ENCODE measurements at places on chromosomes 5 and 9.
A peak's percentile ranks its signal among the peaks of the same experiment; 100 is the strongest.

- DNase-seq, result no peak
Measured at GRCh38 chr9:76526026-76526425, 67.0 kb downstream of the GCNT1 start.

- DNase-seq, result no peak
Measured at GRCh38 chr5:150500328-150500841, 7.5 kb upstream of the NDST1 start.

GRCh38 chr5:96572864-96573512 is 89.2 kb upstream of the CAST start:
- DNase-seq, result no peak

DNA sequence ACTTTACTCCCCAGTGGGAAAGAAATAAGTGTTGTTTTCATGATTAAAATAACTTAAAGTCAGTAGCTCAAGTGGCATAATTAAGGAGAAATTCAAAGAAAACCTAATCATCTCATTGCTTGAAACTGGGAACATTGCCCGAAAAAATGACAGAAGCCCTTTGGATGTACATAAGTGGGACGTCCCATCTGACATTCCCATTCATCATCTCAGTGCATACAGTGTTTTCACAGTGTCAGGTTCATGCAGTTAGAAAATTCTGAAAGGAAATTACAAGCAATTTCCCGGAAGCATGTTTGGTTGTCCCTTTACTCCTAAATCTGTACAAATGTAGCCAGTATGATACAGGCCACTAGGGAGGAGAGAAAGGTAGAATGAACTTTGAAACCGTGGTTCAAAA is 95.6 kb downstream of the ADAMTS16 start:
- no peak for DNase-seq

DNA sequence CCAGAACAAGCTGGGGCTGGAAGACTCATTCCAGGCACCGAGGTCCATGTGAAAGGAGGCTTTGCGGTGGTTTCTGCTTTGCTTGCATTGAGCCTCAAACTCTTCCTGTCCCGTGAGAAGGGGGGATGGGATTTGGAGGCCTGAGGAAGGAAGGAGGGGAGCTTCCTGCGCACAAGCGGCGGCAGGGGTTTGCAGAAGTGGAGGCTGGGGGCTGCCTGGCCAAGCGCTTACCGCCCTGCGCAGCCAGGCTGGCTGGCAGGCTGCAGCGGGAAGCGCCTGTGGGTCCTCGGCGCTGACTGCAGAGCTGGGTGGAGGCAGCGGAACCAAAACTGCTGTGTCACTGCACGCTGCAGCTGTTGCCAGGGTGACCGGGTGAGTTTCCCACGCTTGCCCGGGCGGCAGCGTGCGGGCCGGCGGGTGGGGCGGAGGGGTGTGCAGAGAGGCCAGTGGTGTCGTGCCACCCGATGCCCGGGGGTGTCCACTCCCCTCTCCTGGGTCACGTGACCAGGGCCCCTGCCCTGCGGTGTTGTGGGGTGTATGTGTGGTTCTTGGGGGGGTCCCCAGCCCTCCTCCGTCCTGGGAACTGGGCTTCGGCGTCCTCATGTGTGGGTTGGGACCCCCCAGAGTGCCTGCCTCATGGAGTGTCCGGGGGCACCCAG is 81.0 kb downstream of the RXRA start:
- peak; percentile 62 for DNase-seq

- no peak for DNase-seq
Measured at GRCh38 chr5:62341783-62342475, 35.9 kb downstream of the KIF2A start.

DNA sequence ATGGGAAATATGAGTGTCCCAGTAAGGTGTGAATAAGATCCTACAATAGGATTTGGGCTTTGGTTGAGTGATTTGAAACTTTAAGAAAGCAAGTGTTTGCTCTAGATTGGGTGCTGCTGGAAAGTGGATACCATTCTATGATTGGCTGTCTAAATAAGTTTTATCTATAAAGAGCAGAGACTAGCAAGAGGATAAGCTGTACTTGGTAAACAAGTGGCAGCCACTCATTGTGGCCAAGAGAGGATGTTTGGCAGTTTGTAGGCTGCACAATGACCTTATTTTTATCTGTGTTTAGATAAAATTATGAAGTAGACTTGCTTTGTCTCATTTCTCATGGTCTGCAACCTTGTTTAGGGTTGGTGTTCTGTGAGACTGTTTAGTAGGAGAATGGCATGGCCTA is 341.6 kb upstream of the PIK3R1 start:
- no peak for DNase-seq

GRCh38 chr9:20382460-20383071 is 239.7 kb downstream of the MLLT3 start:
- no peak for DNase-seq

- no peak for DNase-seq
Measured at GRCh38 chr5:35794684-35795375, 61.9 kb upstream of the IL7R start.

GRCh38 chr9:121622387-121623203 is 28.8 kb upstream of the DAB2IP start:
- no peak for DNase-seq

DNA sequence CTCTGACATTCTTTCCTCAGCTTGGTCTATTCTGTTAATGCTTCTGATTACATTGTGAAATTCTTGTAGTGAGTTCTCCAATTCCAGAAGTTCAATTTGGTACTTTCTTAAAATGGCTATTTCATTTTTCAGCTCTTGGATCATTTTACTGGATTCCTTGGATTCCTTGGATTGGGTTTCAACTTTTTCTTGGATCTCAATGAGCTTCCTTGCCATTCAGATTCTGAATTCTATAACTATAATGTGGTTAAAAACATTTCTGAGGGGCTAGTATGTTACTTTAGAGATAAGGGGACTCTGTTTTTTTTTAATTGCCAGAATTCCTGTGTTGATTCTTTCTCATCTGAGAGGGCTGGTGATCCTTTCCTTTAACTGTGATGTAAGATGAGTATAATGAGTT is 136.4 kb downstream of the MCTP1 start:
- no peak for DNase-seq

DNA sequence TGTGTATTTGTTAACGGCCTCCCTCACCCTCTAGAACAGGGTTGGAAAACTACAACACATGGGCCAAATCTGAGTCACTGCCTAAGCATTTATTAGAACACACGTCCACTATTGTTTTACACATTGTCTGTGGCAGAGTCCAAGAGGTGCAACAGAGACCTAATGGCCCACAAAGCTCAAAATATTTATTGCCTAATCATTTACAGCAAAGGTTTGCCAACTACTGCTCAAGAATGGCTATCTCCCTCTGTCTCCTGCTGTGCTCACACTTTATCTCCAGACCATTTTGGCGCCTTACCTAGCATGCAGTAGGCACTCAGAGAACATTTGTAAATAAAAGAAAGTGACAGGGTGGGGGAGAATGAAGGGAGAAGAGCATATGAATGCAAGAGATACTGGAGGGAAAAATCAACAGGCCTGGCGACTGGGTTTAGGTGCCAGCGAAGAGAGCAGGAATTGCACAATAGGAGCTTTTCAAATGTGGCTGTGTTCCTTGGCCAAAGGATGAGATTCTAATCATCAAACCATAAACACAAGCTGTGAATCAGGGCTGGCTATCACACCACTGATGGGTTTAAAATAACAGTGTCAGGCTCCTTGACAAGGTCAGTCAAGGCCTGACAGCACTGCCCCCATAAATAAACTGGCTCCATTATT is 80.3 kb downstream of the EPB41L4A start:
- no peak for DNase-seq

GRCh38 chr5:100827481-100827889 is 75.6 kb downstream of the ST8SIA4 start:
- DNase-seq, result no peak

- DNase-seq, result no peak
Measured at GRCh38 chr5:54720341-54720740, 202.8 kb downstream of the SNX18 start.

- no peak for DNase-seq
Measured at GRCh38 chr5:90638878-90639277, 80.3 kb downstream of the ADGRV1 start.

DNA sequence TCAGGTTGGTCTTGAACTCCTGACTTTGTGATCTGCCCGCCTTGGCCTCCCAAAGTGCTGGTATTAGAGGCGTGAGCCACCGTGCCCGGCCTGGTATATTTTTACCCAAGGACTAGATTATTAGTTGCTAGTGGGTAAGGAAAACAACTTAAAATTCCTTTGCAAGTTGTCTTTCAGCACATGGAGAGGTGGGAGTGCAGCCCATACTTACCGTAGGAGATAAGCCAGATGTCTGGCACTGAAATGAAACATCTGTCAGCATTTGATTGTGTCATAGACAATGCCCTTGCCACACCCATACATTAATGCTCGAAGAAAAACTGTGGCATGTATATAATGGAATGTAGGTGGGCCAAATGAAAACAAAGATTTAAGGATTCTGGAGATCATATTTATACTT is 36.6 kb upstream of the ANKH start:
- no peak for DNase-seq

- no peak for DNase-seq
Measured at GRCh38 chr5:16427587-16427986, 38.0 kb downstream of the ZNF622 start.

GRCh38 chr9:136656795-136657611 is 5.7 kb upstream of the EGFL7 start:
- no peak for DNase-seq

DNA sequence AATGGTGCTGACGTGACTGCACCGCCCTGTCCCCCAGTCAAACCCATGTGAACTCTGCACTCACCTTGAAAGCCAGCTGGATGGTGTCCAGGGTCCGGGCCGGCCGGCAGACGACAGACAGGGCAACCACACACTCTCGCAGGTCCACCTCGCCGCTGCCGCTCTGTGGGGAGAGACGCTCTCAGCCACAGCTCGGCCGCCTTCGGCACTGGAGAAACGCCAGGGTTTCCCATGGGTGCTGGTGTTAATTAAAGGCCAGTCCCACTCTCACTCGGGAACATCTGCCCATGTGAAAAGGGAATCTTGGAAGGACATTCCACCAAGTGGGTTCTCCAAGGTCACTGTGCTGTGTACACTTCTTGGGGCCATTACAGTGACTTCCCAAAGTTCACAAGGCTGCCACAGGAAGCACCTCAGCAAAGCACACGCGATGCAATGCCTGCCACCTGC is 25.5 kb upstream of the SLC6A3 start:
- no peak for DNase-seq

- no peak for DNase-seq
Measured at GRCh38 chr9:111039231-111039906, 1.1 kb upstream of the LPAR1 start.

DNA sequence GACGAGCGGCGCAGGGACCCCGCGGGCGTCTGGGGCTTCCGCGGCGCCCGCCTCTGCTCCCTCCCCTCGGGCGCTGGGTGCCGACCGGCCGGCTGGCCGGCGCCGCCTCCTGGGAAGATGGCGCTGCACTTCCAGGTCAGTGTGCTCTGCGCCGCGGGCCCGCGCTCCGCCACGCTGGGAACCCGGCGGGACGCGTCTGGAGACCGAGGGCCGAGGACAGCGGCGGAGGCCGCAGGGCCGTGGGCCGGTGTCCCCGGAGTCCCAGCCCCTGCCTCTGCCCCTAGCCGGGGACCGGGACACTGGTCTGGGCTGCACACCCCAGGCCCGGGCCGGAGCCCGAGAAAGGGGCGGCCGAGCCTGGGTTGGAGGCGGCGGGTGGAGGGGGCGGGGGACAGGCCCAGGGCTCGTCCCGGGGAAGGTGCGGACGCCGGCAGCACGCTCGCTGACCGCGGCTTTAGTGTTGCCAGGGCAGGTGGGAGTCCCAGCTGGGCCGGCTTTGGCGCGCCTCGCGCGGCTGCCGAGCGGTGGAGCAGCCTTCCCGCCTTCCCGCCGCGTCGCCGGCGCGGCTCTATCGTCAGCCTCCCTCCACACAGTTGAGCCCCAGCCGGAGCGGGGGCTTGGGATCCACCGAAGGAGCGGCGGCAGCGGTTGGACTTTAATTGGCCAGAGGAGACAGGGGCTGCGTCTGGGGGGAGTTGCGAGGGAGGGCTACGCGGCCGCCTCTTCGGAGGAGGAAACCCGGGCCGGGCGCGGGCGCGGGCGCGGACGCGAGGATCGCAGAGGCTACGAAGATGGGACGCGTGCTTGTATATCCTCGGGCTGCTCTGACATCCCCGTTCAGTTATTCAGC is at the start of gene RANBP17:
RANBP17 (plus strand) TSS at position 102 of the 850 bp plus-strand sequence.
- no peak for DNase-seq

- no peak for DNase-seq
Measured at GRCh38 chr5:15864536-15865215, 314.9 kb downstream of the MARCHF11 start.

DNA sequence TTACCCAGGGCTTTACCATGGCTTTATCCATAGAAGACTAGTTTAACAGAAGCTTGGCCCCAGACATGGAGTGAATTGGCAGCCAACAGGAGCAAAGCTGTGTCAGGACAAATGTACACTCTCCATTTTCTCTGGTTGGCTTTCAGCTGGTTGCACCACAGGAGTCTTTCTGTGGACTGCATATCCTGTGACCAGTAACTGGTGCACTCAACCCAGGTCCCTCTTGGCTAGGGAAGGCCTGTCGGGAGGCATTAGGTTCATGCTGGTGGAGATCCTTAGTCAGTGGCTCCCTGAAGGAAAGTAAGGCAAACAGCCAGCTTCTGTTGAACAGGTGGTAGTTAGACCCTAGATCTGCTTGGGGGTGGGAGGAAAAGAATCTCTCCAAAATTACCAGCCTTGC is 146.9 kb upstream of the TLX3 start:
- DNase-seq, result no peak

- no peak for DNase-seq
Measured at GRCh38 chr9:137202966-137203365, 2.4 kb upstream of the TPRN start.

DNA sequence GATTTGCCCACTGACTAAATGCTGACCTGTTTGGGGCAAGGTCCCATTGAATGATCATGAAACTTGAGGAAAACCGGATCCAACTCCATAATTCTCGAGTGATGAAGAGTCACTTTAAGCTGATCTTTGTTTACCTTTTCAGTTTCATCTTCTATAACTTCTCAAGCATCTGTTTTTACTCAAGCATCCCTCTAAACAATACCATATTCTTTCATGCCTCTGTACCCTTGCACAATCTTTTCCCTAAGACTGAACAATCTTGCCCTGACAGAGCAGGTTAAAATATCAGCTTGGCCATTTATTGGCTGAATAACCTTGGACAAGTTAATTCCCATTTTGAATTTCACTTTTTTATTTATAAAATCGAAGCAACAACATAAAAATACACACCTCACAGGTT is 39.8 kb downstream of the TYRP1 start:
- DNase-seq, result no peak

GRCh38 chr9:35367451-35367850 is 122.5 kb upstream of the RUSC2 start:
- no peak for DNase-seq

DNA sequence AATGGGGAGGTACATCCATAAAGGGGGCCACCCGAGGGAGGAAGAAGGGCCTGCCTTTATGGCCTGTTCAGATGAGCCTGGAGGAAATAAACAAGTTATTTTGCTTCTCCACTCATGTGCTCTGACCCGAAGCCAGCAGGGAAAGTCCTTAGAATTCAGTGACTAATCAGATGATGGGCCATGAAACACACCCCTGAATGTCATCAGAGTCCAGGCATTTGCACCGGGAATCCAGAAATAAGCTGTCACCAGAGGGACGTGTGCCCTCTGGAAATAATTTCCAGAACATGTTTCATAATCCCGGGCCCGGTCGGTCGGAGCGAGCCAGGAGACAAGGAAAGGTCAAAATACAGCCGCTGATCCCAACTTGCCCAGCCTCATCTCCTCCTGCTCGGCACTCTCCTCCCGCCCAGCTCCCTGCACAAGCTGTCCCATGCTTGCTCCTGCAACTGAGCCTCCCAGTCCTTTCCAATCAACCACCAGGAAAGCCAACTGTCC is 73.6 kb upstream of the ZNF622 start:
- no peak for DNase-seq

Data from activated CD4-positive, alpha-beta T cell treated with anti-CD3 and anti-CD28 coated beads for 1 hour (primary cell).